NCI-H345 (cell line): ENCODE measurements at places on chromosomes 5 and 9.

DNA sequence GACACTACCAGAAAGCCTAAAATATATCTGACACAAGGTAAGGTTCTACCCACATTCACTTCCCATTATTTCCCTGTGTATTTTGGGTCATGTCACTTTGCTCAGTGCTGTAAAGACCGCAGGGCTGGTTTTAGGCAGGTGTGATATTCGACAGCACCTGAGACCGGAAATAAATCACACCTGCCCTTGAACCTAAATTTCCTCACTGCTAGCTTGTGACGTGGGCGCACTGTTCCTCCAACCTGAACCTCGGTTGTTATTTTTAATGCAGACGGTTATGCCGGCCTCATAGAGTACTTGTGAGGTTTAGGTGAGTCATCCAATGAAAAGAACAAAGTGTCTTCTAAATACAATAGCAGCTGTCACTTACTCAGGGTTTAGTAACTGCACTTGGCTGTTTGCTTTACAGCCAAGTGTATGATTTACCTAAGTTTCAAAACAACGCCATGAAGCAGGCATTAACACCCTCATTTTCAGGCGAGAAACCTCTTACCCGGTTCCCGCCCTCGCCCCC lies 20.7 kb upstream of the ZNF782 start:
- peak; percentile 70 for DNase-seq

GRCh38 chr5:153654504-153655200 lies 164.2 kb downstream of the GRIA1 start:
- DNase-seq, result no peak

- DNase-seq, result peak; percentile 32
Measured at GRCh38 chr9:14325147-14325546, 11.2 kb upstream of the NFIB start.

DNA sequence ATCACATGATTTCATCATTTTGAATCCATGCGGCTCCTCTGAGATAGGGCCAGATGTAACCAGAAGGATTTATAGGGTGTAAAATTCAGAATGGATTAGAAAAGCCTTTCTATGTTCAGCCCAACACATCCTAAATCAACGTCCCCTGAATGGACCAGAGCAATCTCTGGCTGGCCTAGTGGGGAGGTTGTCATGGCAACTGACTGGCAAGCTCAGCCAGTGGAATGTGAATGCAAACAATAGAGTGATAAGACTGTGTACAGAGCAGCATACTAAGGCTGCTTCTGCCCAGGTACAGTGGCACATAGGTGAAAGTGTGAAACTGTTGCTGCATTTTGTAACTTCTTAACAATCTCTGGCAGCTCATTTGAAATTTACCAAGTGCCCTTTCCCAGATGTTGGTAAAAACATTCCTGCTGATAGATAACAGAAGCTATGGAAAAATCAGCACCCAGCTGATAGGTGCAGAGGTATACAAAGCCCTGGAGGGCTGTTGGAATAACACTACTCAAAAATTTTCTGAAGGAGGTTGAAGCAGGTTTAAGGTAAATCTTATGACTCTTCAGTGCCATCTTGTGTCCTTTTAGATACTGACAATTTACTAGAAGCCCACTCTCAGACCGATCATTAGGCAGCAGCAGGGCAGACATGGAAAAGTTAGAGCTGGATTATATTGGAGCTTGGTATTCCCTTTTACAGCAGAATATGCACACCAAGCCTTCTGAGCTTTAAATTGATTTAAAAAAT lies 267.2 kb downstream of the RAB3C start:
- peak; percentile 23 for DNase-seq

DNA sequence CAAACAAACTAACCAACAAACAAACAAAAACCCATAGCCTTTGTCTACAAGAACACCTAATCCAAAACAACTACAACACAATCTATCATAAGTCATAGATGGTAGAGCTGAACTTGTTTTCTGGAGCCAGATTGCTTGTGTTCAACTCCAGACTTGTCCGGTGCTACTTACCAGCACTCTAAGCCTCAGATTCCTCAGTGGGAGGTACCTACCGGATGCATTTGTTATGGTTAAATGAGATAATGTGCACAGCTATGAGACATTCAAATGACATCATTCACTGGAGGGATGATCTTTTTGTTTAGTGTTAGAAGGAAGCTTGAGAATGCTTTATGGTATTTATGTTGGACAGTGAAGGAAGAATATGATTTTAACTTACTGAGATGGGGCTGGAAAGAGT lies 592.9 kb upstream of the C9orf72 start:
- DNase-seq, result no peak

DNA sequence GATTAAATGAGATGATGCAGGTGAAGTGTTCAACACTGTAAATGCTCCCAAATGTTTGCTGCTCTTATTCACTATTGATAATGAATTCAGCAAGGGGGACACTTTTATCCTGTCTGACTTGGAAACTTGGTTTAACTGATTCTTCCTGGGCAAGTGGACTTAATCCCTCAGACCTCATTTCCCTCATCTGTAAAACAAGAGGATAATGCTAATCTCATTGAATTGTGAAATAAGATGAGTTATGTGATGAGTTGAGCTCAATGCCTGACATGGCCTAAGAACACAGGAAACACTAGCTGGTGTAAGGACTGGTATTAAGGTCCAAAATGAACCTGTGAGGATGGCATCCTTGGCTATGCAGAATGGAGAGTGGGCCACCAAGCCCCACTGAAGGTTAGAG lies 23.3 kb downstream of the TNFSF15 start:
- DNase-seq, result no peak

DNA sequence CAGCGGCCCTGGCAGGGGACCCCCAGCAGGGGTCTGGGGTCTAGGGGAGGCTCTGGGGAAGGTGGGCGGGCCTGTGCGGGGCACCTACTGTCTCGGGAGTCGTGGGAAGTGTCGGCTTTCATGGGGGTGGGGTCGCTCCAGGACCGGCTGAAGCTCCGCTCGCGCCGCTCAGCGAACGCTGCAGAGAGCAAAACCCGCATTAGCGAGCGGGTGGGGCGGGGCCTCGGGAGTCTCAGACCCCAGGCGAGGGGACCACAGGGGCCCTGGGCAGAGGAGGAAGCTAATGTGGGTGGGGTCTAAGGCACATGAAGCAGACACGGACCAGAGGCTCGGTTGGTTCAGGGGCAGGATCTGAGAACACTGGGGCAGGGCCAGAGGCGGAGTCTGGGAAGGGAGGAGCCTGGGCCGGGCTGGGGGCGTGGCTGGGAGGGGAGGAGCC lies 5.5 kb downstream of the NSMF start:
- DNase-seq, result no peak

GRCh38 chr5:39765366-39765765 lies 340.6 kb upstream of the DAB2 start:
- no peak for DNase-seq

DNA sequence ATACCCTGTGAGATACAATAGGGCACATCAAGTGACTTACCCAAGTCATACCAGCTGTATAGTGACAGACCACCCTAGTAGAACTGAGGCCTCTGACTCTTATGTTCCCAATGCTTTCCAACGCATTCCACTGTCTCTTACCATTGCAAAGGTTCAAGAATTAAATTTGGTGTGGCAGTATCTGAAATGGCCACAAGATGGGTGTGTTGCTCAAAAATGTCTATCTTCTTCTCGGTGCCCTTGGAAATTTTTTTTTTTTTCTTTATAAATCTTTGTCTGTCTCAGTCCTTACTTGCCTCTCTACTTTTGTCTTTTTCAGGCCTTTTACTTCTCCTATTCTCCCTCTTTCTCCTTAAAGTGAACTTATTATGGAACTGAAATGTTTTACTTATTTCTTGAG lies 48.4 kb downstream of the GPR21 start:
- DNase-seq, result no peak

DNA sequence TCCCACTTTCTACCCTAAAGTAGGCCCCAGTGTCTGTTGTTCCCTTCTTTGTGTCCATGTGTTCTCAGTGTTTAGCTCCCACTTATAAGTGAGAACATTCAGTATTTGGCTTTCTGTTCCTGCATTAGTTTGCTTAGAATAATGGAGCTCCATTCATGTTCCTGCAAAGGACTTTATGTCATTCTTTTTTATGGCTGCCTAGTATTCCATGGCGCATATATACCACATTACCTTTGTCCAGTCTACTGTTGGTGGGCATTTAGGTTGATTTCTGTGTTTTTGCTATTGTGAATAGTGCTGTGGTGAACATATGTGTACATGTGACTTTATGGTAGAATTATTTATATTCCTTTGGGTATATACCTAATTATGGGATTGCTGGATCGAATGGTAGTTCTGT lies 30.4 kb downstream of the DDX4 start:
- DNase-seq, result no peak

GRCh38 chr9:126794441-126794840 lies 10.4 kb upstream of the ZBTB43 start:
- DNase-seq, result no peak

DNA sequence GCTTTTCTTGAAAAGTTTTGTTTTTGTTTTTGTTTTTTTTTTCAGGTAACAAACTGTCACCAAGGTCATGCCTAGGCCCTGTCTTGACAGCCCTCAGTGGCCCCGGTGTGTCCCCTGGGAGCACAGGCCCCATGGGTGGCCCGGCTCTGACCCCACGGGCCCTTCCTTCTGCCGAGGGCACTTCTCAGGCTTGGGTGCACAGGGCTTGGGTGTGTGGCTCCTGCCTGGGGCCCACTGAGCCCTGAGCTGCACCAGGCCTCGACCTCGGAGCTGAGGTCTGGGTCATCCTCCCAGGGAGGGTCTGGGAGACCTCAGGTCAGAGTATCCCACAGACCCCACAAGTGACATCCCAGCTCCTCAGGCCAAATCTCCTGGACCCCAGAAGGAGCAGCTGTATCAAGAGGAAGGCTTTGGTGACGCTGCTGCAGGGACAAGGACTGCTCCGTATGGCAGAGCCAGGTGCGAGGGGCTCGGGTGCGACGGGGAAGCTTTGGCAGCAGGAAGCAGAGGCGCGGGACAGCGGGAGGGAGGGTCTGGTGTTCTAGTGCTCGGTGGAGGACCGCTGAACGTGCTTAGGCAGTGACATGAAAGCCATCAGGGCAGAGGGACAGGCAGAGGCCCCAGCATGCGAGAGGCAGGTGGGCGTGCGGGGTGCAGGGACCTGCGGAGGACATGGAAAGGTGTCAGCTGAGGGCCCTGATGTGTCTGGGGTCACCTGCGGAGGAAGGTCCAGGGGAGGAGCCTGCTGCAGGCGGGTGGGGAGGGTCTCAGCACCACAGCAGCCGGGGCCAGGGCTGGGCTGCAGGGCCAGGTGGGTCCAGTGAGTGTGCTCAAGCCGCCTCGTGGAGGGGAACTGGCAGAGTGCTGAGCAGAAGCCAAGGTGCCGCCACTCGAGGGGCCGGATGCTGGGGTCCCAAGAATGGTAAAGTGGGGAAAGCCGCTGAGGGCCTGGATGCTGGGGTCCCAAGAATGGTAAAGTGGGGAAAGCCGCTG lies 18.4 kb upstream of the SLC9A3 start:
- DNase-seq, result no peak

GRCh38 chr9:125906144-125906543 lies 159.0 kb downstream of the PBX3 start:
- no peak for DNase-seq

- no peak for DNase-seq
Measured at GRCh38 chr5:75279321-75279720, 42.6 kb upstream of the ANKRD31 start.

- DNase-seq, result peak; percentile 17
Measured at GRCh38 chr5:151935135-151935695, 10.6 kb upstream of the GLRA1 start.

- DNase-seq, result no peak
Measured at GRCh38 chr9:2050236-2050635, 35.1 kb downstream of the SMARCA2 start.

GRCh38 chr9:105861972-105862371 lies 167.6 kb downstream of the TMEM38B start:
- no peak for DNase-seq

DNA sequence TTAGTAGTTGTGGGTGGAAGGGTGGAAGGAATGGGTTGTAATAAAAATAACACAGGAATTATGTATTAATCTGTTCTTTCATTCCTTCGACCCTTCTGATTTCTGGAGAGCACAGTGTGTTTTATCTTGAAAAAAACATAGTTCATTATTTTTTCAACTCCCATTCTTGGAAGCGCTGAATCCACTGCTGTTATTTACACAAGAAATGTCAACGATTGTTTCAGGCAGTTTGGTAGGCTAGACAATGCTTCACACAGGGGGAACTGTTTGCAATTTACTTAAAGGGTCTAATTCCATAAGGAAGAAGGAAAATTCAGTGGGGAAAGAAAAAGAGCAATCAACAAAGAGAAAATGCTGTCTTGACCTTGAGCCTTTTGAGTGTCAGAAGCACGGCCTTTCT lies 142.9 kb downstream of the TLE1 start:
- DNase-seq, result no peak

GRCh38 chr9:12544700-12545099 lies 148.5 kb upstream of the TYRP1 start:
- DNase-seq, result no peak

DNA sequence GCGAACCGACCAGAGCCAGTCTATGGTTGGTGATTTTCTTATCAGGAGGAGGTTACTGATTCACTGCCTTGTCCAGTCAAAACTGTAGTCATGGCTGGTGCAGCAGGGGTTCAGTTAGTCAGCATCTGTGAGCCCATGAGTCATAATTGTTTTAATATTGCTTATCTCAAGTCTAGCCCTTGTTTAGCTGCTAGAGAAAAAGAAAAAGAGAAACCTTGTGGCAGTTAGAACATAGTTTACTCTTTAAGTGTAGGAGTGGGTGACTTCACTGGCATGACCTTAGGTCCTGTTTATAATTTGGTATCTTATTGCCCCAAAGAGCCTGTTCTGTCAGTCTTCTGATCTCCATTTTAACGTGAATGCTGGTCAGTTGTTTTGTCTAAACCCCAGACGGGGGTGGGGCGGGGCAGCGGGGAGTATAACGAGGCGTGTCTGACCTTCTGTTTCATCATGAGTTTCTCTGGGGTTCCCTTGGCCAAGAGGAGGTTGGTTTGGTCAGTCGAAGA lies 76.9 kb upstream of the NFIL3 start:
- DNase-seq, result no peak

GRCh38 chr5:91401175-91401574 lies 18.1 kb upstream of the ARRDC3 start:
- no peak for DNase-seq

- no peak for DNase-seq
Measured at GRCh38 chr5:112923148-112923917, 1.3 kb upstream of the REEP5 start.

GRCh38 chr5:90786756-90787155 lies 228.2 kb downstream of the ADGRV1 start:
- DNase-seq, result no peak

- DNase-seq, result no peak
Measured at GRCh38 chr9:129224618-129225489, 46.8 kb upstream of the IER5L start.

DNA sequence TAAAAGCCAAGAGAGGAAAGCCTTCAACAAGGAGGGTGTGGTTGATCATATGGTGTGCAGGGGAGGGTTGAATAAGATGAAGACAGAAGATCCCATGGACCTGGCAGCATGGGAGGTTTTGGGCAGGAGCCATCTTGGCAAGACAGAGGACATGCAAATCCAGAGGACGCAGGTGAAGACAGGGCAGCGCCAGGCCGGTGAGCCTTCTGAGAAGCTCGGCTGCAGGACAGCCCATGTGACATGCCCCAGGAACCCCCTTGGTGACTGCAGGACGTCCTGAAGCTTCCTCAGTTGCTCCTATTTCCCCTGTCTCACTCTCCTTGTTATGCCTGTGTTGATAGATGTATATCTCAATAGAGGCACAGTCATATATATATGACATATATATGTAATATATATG lies 159.4 kb downstream of the GADD45G start:
- DNase-seq, result no peak

- peak; percentile 27 for DNase-seq
Measured at GRCh38 chr5:32276173-32276853, 36.4 kb downstream of the MTMR12 start.

- no peak for DNase-seq
Measured at GRCh38 chr5:148825716-148826052, 727 bp upstream of the ADRB2 start.

GRCh38 chr9:132610661-132611060 lies 28.3 kb downstream of the BARHL1 start:
- no peak for DNase-seq
